Right ventricle myocardium inferior (tissue), 1 donor: ENCODE measurements at places on chromosomes 3 and 15. TPM values are rescaled to one million over a fixed set of nuclear protein-coding genes. Genes with fewer than 3 reads are reported as not detected.

DNA sequence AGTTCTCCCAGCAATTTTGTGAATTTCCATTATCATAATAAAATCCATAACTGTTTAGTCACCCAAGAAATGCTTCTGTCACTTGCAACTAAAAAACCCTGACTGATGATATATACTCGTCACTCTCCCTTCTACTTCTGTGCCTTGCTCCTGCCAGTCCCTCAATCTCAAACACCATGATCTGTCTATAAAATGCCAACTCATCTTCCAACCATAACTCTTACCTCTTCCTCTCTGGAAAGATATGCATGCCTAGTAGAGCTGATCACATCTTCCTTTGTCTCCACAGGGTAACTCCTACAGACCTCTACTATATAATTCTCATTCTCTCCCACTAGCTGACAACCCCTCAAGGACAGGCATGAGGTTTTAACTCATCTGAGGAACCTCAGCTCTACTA, 5.2 kb upstream of the VEPH1 start:
- DNase-seq = no peak

Gene SENP8
- total RNA-seq = 5.9 TPM

GRCh38 chr3:30760040-30760695, 134.3 kb downstream of the GADL1 start:
- no peak for DNase-seq

DNA sequence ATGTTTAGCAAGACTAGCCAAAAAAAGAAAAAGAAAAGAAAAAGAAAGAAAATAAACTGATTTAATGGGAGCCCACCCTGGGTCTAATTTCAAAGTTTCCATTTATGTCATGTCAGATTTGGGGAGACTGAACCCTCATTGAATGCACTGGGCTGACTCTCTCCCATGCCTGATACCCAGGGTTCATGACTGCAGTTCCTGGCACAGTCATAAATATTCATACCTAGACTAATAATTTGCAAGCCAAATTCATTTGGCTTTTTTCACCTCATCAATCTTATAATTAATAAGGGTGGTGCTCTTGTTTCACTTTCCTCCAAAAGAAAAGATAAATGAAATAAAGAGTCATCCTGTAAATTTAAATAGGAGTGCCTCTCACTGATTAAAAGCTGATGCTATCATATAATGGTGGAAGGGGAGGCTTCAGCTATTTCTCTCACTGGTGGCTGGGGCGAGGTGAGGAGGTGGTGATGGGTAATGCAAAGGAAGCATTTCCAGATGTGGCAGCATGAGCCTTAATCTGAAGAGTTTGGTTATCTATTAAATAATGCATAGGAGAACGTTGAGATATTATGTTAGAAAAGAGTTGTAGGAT, 224.5 kb downstream of the MEIS2 start:
- DNase-seq = no peak

DNA sequence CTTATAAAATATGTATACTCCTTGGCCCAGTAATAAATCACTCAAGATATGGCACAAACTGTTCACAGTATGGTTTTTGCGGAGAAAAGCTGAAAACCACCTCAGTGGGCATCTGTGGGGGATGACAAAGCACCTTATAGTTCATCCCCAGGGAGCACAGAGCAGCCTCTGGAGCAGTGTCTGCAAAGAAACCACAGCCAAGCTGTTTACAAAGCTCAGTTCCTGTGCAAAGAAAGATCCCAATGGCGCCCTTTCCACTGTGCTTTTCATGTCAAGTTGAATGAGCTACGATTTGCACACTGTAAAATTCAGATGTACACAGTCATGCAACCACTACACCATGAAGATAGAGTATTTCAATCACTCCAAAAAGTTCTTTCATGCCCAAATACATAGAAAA, 2.5 kb upstream of the EFCC1 start:
- DNase-seq = no peak

DNA sequence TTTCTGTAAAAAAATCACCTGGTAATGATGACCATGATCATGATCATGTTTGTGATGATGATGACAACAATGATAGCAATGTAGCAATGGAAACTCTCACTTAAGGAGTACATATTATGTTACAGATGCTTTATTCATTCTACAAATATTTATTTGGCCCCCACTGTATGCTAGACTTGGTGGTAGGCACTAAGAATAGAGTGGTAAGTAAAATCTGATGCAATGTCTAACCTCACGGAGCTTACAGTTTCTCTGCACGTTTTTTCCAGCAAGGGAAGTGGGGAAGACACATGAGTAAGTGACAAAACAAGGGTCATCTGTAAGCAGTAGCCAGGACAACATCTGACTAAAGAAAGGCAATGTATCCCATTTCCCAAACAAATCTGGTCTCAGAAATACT, 199.4 kb upstream of the MRPL3 start:
- no peak for DNase-seq
